ENCODE measurements at places on chromosomes 5 and 9.
A peak's percentile ranks its signal among the peaks of the same experiment; 100 is the strongest.

DNA sequence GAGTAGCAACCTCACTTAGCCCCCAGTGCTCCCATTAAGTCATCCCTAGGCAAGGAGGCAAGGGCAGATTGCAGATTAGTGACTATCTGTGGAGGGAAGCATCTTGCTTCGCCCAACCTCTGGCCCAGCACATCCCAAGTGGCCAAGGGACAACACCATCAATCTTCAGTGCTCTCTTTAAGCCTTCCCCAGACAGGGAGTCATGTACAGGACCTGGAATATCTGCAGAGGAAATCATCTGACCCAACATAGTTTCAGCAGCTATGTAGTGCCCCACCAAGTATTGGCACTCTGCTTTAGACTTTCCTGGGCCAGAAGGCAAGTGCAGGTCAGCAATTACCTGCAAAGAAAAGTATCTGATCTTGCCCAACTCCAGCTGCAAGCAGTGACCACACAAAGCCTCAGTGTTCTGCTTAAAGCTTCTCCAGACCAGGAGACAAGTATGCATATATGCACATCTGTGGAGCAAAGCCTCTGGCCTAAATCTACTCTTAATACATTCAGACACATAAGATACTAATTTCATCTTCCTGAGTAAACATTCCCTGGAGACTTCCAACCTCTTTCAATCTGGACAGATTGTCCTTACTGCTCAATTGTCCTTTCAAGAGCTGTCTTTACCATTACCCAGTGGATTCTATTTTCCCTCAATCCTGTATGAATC is 224.8 kb upstream of the VLDLR start:
- DNase-seq, result no peak

DNA sequence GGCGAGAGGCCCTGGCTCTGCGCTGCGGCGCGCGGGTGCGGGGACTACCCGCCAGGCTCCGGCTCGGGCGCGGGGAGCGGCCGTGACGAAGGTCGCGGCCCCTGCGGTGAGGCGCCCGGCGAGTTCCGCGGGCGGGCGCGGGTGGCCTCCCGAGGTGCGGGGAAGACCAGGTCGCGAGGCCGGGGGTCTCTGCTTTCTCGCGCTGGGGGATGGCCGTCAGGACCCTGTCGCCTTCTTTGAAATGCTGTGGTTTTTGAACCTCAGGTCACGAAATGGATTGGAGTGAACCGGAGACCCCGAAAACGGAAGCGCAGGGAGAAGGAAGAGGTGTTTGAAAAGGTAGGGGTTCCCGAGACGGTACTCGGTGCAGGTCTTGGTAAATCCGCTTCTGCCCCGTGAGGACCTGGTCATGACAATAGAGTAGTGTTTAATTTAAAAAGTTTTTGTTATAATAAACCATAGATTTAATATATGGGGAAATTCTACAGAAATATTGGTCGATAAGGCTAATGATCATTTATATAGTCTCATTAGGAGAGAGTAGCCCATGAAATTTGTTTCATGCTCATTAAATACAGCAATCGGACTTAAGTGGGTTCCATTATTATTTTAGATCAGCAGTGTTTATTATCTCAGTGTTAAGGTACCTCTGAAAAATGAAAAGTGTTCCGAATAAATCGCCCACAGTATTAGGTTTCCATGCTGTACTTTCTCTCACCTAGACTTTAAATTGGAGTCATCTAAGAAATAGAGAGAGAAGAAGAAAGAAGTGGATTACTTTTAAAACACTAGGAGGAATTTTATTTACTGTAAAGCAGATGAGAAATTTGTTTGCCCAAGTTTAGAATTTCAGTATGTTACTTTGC is 279.0 kb downstream of the AOPEP start:
- DNase-seq, result no peak

DNA sequence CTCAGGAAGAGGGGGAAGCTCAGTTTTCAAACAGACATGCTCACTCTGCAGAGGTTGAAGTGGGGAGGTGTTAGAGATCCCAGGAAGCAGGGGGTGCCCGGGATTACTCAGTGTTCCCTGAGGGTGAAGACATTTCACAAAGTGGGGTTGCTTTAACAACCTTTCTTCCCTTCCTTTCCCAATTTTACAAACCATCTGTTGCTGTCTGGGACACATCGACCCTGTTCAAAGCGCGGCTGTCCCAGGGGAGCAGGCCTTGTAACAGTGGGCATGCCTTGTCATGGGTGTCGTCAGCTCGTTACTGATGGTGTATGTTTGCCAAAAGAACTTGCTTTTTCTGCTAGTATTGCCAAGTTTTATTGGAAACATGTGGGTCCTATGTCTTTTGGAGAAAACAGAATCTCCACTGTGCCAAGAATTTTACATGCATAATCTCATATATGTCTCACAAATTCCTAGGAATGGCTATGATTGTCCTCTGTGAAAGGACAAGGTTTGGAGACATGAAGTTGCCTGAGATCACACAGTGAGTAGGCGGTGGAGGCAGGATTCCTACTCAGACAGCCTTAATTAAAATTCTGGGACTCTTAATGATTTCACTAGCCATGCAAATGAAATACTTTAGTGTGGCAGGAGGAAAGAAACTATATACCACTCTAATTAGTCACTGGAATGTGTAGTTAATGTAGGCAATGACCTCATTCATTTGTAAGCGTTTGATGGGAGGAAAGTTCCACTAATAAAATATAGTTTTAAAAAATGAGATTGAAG is 198.9 kb downstream of the NXNL2 start:
- peak; percentile 50 for DNase-seq

DNA sequence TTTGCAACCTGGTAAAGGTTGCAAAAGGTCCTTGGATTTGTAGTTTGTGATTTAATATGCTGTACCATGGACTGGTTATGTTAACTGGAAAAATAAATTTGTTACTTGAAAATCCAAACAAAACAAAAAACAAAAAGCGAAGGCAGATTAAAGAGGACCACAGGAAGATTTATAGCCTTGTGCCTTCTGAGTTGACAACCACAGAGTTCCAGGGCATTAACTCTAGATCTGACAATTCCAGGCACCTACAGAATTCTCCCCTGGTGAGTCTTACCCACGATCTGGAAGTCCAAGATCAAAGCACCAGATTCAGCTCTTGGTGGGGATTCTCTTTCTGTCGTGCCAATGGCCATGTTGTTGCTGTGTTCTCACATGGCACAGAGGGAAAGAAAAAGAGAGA is 107.9 kb upstream of the SELENOP start:
- no peak for DNase-seq

- DNase-seq, result no peak
These were observed 133.2 kb downstream of the CFAP90 start for GRCh38 chr5:7717691-7718090.

DNA sequence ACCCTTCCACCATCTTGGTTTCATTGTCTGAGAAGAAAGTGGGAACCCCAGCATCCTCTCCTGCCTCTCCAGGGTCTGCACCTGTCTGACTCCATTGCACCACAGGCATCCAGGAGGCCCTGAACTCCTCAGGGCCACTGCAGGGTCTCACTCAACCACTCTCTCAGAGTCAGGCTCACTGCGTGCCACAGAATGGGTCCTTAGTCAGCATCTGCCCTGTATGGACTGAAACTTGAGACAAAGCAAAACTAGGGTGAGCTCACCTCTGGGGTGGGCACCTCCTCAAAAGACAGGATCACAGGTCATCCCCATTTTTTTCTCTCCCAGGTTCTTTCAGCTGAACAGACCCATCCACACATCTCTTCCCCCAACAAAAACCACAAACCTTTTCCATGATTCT is 59.2 kb upstream of the CPEB4 start:
- no peak for DNase-seq

DNA sequence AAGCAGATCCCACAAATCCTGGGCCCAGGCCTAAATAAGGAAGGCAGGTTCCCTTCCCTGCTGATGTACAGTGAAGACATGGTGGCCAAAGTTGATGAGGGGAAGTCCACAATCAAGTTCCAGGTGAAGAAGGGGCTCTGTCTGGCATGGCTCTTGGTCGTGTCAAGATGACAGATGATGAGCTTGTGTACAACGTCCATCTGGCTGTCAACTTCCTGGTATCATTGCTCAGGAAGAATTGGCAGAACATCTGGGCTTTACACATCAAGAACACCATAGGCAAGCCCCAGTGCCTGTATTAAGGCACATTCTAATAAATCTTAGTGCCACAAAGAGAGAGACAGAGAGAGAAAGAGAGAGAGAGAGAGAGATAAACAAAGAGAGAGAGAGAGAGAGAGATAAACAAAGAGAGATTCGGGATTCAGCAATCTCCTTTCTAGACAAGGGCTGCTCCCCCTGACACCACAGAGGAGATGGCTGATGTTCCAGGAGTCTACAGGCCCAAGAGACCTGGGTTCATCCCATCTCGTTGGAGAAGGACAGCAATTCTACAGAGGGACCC is 45.5 kb upstream of the HSPA9 start:
- no peak for DNase-seq

- no peak for DNase-seq
These were observed 74.3 kb downstream of the ACTBL2 start for GRCh38 chr5:57408285-57408684.

DNA sequence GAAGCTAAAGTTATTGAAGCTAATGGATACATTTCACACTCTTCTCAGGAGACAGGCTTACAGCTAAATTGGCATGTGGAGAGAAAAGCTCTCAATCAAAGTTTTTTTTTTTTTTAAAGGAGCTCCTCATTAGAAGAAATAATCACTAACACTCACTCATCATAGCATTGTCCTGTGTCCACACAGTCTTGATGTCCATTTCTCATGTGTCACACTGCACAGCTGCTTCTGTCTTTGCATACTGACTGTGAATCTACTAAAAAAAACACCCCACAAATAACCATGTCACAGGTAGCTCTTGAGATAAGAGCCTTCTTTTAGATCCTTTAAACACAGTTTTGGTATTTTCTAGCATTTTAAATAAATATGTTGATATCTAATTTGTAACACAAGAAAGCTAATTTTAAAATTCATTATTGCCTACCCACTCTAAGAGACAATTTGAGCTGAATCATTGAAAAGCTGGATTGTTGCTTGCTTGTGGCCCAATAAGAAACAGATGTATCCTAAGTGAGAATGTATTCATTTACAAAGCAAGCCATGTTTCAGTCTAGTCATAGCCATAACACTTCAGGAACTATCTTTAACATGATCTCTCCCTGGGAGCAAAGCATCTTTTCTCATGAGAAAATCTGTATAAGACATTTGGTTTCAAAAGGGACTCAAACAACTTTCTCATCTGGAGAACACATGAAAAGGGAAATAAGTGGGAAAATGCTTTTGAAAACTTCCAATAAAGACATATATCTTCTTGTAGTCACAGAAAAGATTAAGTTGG is 48.1 kb upstream of the PCSK1 start:
- DNase-seq, result peak; percentile 57

DNA sequence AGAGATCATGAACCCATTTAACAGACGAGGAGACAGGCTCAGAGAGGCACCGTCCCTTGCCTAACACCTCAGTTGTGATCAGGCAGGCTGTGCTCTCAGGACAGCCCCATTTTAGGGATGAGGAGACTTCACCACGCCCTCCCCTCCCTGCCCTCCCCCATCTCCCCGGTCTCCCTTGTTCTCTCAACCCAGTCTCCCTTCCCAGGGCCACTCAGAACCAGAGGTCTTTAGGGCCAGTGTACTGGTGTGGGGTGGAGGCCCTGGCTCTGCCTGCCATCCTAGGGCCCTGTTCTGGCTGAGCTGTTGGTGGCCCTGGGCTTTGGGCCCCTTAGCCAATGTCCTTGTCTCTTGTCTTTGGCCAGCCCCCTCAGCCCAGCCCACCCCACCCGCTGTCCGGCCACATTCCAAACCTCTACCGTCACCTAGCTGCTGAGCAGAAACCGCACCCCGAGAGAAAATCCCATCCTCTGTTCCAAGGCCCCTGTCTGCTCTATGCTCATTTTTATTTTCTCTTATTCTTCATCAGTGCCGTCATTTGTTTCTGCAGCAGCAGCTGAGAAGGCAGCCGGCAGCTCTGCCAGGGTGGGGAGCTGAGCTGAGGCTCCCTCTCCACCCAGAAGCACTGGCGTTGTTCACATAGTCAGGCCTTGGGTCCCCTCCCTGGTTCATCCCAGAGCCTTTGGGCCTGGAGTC is 33.9 kb downstream of the OLFML2A start:
- no peak for DNase-seq

DNA sequence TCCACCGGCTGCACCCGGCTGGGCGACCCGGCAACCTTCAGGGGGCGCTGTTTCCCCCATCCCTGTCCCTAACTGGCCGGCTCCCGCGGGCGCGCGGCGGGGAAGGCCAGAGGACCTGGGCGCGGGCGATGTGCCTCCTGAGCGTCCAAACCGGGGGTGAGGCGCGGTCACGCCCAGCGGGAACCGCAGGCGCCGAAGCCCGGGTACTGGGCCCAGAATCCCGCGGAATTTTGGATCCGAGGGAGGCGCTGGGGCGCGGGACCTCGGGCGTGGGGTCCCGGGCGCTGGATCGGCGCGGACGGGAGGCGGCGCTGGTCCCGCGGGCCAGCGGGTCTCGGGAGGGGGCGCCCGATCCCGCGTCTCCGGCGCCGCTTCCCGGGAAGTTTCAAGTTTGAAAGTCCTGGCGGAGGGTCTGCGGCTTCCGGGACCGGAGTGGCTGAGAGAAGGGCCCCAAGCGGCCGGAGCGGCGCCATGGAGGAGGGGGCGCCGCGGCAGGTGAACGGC is at the start of gene PKN3:
Gene PKN3, plus strand, starts transcription at position 59 of the 504 bp plus-strand sequence. Its CDS starts 413 bp downstream, at position 472.
- DNase-seq, result peak; percentile 60

GRCh38 chr9:73219985-73220626 is 68.4 kb downstream of the ANXA1 start:
- peak; percentile 7 for DNase-seq

- no peak for DNase-seq
These were observed 26.4 kb downstream of the FBXL7 start for GRCh38 chr5:15526413-15526812.

DNA sequence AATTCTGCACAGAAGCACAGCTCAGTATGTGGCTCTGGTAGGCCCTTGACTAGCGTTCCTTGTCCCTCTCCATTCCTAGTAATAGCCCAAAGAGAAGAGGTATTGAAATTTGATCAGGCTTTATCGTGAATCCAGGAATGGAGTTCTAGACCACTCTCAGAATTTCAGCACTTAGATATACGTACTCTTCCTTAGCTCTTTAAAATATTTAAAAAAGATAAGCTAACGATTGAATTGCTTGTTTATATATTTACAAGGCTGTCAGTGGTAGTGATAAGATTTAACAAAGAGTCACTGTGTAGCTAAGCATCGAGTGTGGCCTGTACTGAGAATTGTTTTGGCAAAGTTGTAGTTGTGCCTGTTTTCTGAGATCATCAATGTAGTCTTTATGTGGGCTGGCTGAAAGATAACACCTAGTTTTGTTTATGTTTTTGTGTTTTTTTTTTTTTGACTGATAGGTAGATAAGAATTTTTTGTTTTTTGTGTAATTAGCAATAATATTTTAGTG is 2.5 kb downstream of the KIAA1958 start:
- no peak for DNase-seq

GRCh38 chr9:89080193-89080592 is 88.9 kb downstream of the S1PR3 start:
- DNase-seq, result peak; percentile 3

DNA sequence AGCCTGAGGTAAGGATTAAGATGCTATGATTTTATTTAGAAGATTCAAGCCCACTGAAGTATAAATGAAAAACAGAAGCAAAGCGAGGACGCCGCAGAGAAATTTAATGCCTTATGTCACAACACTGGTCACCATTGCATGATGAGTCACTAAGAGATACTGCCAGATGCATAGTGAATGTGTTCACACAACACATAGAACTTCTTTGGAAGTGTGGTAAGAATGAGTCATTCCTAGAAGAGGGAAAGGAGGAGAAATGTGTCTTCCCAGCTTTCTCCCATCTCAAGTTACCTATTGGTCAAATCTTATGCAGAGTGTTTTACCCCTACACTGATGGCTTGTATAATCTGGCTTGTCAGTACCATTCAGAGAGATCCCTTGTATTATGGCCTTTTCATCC is 465.3 kb upstream of the ARRDC3 start:
- peak; percentile 32 for DNase-seq
